T follicular helper cell (primary cell): ENCODE measurements at places on chromosomes 12 and 14.

DNA sequence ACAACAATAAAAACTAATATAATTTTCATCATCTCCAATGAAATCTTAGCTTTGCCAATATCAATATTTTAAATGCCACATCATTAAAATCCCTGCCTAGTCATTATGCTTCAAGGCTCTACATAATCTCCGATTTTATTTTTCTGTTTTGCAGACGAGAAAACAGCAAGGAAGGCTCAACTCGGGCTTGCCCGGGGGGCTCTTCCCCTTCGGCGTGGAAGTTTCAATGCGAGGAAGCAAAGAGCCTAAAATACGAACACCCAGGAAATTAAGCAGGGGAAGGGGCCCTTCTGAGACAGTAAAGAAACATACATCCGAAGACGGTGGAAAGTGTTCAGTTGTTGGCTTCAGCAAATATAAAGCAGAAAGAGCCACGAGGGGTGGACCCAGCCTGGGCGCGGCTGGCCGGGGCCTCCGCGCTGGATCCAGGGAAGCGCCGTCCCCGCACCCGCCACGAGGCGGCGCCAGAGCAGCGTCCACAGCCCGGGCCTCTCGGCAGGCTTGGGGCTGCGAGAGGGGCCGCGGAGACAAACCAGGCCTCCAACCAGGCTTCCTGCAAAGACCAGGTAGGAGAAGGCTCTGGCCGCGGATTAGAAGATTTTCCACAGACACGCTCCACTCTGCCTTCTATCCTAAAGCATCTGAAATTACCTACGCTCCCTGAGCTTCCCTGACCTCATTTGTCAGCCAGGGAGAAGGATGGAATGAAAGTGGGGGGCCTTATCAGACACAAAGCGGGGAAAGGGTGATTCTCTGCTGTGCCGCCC lies 77.2 kb downstream of the SERPINA3 start:
- DNase-seq, result peak; percentile 3

DNA sequence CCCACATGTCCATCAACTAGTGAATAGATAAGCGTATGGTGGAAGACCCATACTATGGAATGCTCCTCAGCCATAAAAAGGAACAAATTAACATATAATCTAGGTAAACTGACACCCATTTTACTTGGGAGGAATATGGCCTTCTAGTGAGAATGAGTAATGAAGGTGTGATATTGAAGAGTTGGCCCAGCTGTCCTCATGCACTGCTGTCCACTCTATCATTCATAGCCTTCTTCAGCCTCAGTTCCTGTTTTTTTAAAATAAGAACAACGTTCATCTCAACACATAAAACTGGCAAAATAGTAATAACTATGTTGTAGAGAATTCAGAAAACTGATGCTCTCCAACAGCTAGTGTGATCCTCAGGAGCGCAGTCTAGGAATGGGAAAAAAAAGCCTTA lies 26.5 kb upstream of the OXA1L start:
- DNase-seq, result no peak

DNA sequence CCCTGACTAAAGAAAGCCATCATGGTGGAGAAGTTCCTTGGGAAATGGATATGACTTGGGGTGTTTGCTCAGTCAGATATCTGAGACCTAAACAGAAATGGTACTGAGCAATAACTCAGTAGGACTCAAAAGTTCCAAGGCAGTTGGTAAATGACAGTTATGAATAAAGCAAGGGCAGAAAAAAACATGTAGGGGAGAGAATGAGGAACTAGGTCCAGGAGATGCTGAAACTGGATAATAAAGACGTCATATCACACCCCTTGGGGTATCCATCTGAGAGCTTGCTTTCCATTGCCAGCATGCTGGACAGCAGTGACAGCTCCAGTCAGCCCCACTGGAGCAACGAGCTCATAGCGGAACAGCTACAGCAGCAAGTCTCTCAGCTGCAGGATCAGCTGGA lies 37.5 kb downstream of the RPGRIP1 start:
- no peak for DNase-seq

DNA sequence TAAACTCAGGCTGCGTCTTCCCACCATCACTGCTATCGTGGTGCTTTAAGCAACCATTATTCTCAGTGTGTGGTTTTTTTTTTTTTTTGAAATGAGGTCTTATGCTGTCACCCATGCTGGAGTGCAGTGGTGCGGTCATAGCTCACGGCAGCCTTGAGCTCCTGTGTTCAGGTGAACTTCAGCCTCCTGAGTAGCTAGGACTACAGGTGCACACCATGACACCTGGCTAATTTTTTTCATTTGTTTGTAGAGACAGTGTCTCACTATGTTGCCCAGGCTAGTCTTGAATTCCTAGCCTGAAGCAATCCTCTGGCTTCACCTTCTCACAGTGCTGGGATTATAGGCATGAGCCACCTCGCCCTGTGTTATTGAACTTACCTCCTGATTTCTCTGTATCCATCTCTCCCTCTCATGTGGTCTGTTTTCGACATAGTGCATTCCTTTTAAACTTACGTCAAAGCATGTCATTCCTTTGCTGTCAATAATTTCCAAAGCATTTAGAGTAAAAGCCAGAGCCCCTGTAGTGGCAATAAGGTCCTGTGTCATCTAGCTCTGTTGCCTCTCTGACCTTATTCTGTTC lies 255.5 kb downstream of the SNAPC1 start:
- DNase-seq, result no peak

GRCh38 chr14:67524634-67524963 lies 8.5 kb upstream of the PLEKHH1 start:
- DNase-seq, result no peak

DNA sequence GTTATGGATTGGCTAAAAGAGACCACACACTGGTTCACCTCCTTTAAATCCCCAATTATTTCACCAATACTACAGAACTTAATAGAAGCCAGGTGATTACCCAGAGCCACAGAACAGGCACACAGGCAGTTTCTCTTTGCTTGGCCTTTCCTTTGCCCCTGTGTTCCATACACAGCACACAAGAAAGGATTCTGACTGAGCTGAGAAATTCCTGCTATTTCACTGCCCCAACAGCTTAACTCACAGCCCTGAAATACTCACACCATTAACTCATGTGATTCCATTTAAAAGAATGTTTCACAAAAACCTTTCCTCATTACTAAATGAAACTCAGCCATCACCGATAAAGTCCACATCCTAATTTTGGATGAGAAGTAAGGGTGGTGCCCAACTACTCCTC lies 133.6 kb downstream of the MED13L start:
- no peak for DNase-seq

DNA sequence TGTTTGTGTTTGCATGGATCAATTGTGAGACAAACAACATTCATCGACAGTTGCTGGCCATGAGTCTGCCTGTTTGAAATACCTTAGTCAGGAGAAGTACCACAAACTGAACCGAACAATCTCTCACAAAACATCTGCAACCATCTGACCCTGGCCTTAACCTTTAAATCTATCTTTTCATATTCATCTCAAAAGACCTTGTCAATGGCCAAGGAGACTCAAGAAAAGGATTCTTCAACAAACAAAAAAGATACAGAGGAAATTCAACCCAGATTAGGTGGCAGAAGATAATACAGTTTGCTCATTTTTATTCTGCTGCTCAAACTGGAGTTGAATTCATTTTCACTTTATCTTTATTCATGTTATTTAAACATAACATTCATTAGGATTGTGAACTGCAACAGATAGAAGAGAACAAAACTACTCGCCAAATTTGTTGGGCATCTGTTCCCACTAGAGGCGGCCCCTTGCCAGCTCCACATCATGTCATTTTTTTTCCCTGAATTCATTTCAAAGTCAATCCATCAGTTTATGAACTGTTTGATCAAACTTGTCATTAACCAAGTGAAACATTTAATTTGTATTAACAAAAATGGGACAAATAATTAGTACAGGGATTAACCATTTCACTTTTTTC lies 152.3 kb upstream of the OTX2 start:
- no peak for DNase-seq

GRCh38 chr14:51020024-51020710 lies 74.7 kb downstream of the TRIM9 start:
- no peak for DNase-seq

DNA sequence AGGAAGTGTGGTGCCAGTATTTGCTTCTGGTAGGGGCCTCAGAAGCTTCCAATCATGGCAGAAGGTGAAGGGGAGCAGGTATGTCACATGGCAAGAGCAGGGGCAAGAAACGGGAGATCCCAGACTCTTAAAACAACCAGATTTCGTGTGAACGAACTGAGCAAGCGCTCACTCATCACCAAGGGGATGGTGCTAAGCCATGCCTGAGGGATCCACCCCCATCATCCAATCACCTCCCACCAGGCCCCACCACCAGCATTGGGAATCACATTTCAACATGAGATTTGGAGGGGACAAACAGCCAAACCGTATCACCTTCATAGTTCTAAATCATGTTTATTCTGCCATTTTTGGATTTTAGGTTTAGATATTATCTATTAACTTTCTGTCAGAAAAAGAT lies 140.9 kb downstream of the TGFB3 start:
- no peak for DNase-seq

DNA sequence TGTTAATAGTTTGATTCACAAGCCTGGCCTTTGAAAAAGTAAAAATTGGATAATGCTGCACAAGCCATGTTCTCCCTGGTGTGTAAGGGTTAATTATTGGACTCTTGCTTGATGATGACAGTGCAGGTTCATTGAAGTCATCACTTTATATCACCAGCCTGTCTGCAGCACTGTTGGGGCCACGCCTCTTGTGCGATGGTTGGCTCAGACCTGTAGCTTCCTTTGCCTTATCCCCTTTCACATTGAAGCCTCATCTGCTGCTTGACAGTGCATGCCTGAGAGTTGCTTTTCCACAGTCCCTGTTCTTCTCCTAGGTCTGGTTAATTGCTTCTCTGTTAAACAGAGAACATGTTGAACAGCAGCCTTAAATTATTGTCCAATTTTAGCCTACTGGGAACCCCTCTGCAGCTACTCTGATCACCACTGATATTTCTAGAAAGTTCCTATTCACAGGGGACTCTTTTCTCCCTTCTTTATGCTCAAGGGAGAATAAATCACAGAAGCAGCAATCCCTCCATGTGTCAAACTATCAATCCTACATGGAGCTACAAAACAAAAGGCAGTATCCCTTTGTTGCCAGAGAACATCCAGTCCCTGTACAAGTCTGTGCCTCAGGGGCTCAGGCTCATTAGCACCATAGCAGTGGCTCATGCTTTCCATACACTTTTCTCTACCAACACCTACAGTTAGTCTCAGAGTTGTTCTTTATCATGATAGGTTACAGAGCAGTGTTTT lies 322.1 kb downstream of the RGS6 start:
- no peak for DNase-seq

DNA sequence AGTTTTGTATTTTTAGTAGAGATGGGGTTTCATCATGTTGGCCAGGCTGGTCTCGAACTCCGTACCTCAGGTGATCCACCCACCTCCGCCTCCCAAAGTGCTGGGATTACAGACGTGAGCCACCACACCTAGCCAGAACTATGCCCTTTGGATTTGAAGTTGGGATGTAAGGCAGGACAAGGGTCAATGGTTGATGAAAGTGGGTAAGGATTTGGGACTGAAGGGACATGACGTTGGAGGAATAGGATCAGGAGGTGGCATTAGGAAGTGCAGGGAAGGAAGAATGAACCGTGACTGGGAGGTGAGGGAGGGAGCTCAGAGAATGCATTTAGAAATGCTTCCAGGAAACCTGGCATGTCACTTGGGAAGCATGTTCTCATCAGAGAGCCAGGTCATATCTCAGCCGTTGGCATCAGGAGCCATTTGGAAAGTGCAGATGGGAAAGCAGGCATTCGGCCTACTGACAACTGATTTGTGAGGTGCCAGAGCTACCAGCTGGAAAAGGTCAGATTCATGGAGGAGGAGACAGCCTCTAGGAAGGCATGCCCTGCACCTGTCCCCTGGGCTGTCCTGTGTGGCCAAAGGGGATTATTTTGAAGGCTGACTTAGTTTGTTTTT lies 2.2 kb downstream of the CRADD start:
- DNase-seq, result no peak

GRCh38 chr14:106850913-106851825 lies 1324.8 kb downstream of the TMEM121 start:
- DNase-seq, result no peak

DNA sequence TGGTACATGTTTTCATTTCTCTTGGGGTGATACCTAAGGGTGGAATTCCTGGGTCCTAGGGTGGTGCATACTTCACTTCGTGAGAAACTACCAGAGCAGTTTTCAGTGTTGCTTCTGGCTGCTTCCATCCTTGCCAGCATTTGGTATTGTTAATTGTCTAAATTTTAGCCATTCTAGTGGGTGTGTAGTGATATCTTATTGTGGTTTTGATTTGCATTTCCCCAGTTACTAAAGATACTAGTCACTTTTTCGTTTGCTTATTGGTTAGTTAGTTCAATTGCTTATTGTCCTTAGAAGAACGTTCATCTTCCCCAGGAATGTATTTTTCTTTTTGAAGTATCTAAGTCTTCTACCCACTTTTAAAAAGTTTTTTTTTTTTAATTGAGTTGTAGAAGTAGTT lies 80.2 kb downstream of the ERC1 start:
- no peak for DNase-seq

DNA sequence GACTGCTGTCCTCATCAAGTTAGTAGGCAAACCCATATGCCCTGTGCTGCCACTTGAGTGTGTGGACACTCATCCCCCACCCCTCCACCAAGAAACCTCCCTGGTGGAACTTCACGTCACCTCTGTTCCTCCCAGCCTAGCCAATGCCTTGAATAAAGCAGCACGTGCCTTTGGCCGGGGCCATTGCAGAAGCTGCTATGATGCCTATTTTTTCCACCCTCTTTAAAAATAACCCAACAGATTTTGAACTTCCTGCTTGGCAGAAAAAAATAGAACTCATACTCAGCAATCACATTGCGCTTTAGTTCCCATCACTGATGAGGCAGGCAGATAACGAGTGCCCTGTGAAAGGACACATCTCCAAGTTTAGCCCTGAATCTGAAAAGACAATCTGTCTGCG lies 23.1 kb upstream of the PWP1 start:
- no peak for DNase-seq

DNA sequence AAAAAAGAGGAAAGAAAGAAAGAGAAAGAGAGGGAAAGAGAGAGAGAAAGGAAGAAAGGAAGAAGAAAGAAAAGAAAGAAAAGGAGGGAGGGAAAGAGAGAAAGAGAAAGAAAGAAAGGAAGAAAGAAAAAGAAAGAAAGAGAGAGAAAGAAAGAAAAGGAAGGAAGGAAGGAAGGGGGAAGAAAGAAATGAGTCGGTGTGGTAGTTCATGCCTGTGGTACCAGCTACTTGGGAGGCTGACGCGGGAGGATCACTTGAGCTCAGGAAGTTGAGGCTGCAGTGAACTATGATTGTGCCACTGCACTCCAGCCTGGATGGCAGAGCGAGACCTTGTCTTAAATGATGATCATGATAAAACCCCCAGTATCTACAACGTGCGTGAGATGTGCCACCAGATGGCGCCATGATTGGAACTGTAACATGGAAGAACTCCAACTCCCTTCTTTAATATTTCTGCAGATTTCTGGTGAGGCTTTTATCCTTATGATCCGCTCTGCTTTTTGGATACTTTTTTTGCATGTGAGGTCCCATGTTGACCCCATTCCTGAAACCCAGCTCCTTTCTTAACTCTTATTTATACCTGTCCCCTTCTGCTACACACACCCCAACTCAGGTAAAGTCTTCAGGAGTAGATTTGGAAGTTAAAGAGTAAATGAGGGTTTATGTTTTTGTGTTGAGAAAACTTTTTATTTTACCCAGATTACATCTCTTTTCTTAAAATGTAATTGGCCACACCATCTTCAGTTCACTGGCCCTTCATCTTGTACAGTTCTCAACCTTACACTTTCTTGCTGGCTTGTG lies 25.6 kb downstream of the RNASE10 start:
- peak; percentile 62 for DNase-seq

- DNase-seq, result no peak
Observed at GRCh38 chr12:100593490-100593889, 20.0 kb downstream of the GAS2L3 start.
